ENCODE measurements at places on chromosomes 5 and 9.
A peak's percentile ranks its signal among the peaks of the same experiment; 100 is the strongest.

- no peak for DNase-seq
These were observed 77.8 kb downstream of the GCNT4 start for GRCh38 chr5:74974451-74975091.

DNA sequence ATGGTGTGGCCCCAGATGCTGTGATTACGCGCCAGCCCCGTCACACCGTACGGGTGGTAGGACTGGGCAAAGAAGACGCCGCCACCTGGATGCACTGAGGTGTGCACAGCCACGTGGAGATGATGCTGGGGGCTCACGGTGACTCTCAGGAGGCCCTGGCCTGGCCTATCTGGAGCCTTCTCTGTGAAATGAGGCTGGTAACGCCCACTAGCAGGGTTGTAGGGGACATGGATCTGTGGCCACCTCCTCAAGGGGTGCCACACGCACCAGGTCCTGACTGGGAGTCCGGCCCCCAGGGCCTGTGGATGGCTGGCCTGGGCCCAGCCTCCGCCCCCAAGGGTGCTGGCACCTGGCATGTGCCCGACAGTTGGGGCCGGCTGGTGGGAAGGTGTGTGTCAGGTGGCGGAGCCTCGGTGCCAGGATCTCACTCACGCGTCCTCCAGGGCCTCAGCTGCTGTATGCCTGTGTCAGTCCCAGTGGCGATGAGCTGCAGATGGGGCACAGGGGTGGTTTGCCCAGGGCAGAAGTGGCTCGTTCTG is 32.4 kb downstream of the NEK6 start:
- no peak for DNase-seq

GRCh38 chr9:111711548-111711947 is 50.1 kb downstream of the GNG10 start:
- no peak for DNase-seq

DNA sequence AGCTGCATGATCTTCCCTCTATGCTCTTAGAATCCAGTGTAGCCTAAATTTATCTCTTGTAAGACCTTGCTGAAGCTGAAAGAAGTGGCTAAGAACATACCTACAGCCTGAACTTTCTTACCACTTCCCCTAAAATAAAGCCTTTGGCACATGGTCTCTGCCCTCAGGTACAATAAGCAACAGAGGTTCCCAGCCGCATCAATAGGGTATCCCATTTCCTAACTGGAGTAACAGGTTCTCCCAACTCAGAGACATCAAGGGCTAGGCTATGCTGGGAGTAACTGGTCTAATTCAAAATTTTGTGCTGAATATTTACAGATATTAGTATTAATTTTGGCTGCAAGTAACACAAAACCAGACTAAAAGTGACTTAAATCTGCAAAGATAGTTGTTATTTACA is 335.8 kb upstream of the TRPC7 start:
- no peak for DNase-seq

DNA sequence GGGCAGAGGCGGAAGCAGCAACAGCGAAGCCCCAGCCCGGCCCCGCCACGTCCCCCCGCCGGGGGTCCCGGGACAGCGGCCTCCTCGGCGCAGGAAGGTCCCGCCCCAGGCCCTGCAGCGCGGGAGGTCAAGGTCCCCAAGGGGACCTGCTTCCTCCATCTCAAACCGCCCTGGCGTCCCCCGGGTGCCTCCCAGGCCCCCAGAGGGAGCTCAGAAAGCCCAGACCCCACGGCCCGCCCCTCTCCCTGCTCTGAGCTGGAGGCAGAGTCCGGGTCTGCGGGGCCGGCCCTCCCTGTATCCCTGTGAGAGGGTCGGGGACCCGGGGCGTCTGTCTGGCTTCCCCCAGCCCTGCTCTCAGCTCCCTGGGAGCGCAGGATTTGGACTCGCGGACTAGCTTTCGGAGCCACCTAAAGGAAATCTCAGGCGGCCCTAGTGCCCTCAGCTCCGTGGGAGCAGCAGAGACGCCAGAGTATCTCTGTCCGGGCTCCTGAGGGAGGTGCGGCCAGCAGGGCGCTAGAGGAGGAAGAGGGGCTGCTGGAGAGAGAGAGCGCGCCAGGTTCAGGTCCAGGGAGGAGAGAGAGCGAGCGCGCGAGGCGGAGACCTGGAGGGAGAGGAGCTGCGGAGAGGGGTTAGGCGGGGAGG is 30.7 kb downstream of the EXOC3 start:
- DNase-seq, result no peak

DNA sequence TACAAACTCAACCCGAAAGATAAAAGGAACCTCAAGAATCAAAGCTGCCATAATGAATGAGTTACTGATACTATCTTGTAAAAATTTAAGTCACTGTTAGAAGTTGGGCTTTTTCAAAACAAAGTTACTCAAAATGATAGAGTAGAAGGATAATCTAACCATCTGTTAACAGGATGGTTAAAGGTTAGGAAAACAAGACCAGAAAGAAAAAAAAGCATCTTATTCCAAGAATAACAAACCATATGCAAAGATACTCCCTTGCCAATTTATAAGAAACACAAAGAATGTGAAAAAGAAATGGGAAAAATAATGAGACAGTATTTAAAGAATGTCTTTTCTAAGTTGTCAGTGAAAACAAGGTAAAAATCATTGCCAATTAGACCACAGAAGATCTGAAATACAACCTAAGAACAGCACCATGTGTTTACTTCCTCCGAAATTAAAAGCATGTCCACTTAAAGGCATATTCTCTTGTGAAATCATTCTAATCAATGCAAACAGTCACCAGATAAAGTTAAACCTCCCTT is 51.2 kb downstream of the STRBP start:
- no peak for DNase-seq

GRCh38 chr5:29114331-29114768 is 2076.0 kb upstream of the CDH9 start:
- no peak for DNase-seq

- peak; percentile 29 for DNase-seq
These were observed 39.1 kb downstream of the COL23A1 start for GRCh38 chr5:178551059-178551458.

DNA sequence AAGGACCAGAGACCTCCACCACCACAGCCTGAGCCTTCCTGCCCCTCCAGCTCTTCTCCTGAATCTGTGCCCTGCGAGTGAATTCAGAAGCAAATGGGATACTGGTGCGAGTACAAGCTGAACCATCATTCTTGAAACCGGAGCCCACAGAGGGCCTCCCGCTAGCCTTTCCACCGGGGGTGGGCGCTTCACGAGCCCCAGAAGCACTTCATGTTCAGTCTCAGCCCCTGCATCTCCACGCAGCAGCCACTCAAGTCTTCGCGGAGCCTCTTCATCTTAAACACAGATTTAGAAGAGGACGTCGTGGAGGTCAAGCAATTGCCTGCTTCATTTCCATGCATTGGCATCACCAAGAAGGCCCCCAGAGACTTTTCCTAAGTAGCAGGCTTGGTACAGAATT is 26.0 kb upstream of the OLFM1 start:
- DNase-seq, result no peak

GRCh38 chr9:124593200-124593599 is 86.0 kb upstream of the NR5A1 start:
- DNase-seq, result no peak

DNA sequence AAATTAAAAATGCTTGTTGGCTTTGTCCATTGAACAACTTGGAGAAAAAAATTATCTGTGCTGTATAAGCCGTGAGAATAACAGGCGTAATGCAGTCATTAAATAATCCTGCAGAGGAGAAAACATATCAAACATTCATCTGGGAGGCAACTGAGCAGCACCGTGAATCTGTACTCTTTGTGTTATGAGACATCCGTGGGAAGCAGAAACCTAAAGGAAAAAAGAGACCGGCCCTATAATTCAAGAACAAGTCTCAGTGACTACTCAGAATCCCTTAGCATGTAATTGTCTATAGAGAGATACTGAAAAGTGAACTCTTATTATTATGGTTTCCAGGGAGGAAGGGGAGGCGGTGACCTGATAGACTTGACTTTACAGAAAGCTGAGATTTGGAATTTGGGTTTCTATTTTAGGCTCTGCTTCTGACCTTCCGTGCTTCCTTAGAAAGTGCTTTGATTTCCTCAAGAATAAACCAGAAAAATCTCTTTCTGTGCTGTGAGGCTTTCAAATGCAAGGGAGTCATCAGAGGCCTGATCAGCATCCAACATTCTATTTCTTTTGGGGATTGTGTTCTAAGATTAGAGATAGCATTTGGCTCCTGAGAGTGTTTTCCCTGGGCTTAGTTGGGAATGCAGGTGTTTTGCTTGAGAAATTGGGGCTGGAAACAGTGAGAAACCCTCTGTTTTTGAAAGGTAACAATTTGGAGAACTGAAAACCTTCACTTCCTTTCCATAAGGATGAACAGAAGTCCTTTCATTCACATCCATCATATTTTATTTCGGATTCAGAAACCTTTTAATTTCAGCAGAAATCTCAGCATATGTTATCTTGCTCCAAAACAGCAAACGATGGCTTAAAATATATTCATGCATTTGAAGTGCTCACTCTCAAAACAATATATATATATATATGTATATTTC is 296.7 kb downstream of the CSNK1G3 start:
- DNase-seq, result no peak

DNA sequence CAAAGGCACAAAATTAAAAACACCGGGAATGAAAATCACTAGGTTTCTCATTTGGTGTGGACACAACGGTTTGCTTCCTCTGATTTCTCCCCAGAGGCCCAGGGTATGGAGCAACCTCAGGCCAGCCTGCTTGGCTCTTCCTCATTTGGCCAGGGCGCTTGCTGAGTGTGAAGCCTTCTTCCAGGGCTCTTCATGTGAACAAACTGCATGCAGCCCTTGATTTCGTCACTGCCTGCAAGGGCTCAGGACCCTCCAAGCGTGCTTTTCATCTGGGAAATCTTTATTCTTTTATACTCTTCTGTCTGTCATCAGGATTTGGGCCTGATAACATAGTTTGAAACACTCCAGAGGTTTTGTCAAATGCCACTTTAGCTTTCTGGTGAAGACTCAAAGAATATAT is 122.6 kb upstream of the KLF4 start:
- no peak for DNase-seq

GRCh38 chr5:124457901-124458300 is 288.5 kb downstream of the ZNF608 start:
- no peak for DNase-seq

DNA sequence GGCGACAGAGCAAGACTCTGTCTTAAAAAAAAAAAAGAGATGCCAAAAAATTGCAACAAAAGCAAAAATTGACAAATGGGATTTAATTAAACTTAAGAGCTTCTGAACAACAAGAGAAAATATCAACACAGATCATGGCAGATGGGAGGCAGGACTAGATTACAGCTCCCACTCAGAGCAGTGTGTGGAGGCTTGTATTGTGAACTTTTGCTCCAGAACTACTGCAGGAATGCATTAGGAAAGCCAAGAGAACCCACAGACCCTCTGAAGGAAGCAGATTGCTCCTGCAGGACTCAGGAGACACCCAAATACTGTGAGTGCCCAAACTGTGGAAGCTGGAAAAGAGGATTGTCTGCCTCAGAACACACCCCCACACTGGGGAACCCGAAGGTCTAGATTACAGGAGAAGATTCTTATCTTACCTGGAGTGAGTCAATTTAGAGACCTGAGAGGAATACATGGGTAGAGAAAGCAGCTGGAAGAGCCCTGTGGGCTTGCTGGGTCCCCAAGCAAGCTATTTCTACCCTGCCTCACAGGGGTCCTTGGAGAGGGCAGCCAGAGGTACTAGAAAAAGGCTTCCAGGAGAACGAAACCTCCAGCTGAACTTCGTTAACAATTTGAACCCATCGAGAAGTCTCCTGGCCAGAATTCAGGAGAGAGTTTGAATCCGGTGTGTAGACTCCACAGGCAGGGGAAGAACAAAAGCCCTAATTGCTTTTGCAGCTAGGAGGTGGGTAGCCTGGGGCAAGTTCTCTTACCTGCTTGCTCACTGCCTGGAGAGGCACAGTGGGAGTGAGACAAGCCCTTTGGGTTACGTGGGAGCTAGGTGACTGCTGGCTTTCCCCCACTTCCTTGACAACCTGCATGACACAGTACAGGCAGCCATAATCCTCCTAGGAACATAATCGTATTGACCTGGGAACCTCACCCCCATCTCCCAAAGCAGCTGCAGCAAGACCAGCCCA is 593.4 kb upstream of the RGMB start:
- DNase-seq, result no peak

DNA sequence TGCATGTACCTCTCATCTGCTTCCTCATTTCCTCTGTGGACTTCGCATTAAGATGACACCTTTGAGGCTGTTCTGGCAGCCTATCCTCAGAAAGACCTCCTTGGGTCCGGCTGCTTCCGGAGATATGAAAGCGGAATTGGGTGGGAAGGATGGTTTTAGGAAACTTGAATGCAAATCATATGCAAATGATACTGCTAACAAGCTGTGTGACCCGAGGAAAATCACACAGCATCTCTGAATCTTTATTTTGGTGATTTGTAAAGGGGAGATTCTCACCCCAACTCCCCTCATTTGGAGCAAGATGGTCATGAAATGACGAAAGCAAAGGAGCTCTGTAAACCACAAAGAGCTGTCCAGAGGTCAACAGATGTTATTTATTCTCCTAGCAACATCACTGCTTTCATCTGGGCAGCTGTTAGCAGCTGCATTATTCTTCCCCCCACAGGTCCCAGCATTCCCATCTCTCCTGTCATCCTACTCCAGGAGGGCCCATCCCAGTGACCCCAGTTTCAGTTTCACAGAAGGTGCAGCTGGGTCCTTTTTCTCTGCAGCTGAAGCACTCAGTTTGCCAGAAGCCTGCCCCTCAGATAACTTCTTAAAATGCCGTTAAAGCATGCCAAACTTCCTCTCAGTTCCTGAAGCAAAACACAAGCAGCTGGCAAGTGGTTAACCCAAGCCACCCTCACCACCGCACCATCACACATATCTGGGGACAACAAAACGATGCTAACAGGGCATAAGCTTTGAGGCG is 269.5 kb downstream of the SEC61B start:
- DNase-seq, result no peak

DNA sequence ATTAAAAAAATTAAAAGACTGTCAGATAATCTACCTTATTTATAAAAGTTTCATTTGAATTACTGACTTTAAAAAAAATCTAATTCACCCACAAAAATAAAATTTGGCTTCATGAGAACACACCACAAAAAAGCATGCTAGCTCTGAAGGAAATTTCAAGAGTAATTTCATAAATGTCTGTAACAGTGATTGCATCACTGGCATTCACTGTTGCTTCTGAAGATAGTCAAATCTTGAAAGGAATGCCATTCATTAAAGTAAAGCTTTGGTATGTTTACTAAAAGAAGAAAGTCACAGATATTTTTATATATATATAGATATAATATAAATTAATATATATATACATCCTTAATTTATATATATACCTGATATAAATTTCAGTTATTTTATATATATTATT is 43.4 kb downstream of the NADK2 start:
- DNase-seq, result no peak

GRCh38 chr9:117771136-117771535 is 66.9 kb downstream of the TLR4 start:
- DNase-seq, result no peak

DNA sequence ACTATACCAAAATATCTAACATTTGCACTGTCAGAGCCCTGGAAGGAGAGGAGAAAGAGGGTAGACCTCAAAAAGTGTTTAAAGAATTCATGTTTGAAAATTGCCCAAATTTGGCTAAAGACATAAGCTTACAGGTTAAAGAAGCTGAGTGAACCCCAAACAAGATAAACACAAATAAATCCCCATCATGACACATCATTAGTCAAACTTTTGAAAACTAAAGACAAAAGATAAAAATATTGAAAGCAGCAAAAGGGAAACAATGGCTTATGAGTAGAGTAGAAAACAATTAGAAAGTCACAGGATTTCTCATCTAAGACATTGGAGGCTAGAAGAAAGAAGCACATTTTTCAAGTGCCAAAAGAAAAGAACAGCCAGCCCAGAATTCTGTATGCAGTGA is 6.1 kb upstream of the UBLCP1 start:
- DNase-seq, result no peak

GRCh38 chr5:93532370-93532769 is 48.6 kb downstream of the NR2F1-AS1 start:
- no peak for DNase-seq
